Astrocyte (in vitro differentiated cells and primary cell): ENCODE measurements at places on chromosomes 12 and 14. TPM values are rescaled to one million over a fixed set of nuclear protein-coding genes. Genes with fewer than 3 reads are reported as not detected.

DNA sequence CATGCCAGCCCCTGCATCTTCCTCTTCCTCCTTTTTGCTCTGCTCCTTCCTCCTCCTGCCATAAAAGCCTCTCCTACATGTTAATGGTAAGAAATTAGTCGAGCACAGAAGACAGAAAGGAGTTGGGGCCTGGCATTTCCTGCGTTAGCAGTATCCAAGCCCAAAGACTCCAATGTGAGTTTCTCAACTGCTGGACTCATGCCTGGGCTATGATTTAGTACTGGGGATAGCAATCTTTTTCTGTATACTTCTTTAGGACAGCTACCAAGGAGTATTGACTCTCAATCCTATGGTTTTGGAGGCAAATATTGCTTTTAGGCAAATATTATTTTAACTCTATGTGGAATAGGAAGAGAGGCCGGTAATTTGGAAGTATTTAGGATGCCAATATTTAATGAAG, 18.0 kb upstream of the SLC38A4 start:
- DNase-seq: no peak
- no peaks in the 10 kb centered on the region for H3K27me3 ChIP-seq
- H3K4me1 ChIP-seq: no peaks in the 10 kb centered on the region
- H3K27ac ChIP-seq: no peak overlapping the region

The PKP2 gene
- total RNA-seq: 18.7 and 35.4 TPM in 2 replicates

DNA sequence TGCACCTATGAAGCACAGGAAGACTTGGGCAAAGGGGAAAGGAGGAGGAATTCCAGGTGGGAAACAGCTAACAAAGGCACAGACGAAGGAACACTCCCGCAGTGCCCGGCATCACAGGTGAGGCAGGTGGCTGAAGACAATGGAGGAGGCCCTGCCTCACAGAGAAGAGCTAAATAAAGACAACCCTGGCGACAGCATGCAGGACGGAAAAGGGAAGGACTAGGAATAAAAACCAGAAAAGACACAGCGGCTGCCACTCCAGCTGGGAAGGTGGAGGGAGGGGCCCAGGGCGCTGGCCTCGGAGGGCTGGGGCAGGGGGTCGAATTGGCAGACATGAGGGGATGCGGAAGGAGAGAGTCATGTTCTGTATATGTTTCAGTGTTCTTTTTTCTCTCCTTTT, 43.0 kb upstream of the ANO2 start:
- DNase-seq: no peak
- no peaks in the 10 kb centered on the region for H3K4me1 ChIP-seq
- no peak overlapping the region for H3K4me3 ChIP-seq
- no peak overlapping the region for H3K27ac ChIP-seq
- H3K36me3 ChIP-seq: no peaks in the 10 kb centered on the region
- H3K27me3 ChIP-seq: peaks cover 12% of the 10 kb centered on the region

DNA sequence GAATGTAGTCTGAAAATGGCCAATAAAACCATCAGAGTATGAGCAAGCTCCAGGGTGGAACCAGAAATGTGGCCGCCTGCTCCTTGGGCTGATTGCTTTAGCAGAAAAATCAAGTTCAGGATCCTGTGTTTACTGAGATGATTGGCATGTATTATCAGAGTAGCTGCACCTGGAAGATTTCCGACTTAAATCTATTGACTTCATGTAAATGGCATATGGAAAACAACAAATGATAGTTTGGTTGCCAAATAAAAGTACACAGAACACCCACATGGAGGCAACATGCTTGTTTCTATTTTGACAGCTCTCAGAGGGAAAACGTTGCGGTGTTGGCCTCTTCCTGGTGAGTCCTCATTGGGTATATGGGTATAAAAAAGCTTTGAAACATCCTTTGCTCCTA, 31.3 kb downstream of the SOCS2 start:
- DNase-seq: no peak
- H3K27ac ChIP-seq: no peak overlapping the region
- H3K4me1 ChIP-seq: no peaks in the 10 kb centered on the region
- H3K4me3 ChIP-seq: no peak overlapping the region

DNA sequence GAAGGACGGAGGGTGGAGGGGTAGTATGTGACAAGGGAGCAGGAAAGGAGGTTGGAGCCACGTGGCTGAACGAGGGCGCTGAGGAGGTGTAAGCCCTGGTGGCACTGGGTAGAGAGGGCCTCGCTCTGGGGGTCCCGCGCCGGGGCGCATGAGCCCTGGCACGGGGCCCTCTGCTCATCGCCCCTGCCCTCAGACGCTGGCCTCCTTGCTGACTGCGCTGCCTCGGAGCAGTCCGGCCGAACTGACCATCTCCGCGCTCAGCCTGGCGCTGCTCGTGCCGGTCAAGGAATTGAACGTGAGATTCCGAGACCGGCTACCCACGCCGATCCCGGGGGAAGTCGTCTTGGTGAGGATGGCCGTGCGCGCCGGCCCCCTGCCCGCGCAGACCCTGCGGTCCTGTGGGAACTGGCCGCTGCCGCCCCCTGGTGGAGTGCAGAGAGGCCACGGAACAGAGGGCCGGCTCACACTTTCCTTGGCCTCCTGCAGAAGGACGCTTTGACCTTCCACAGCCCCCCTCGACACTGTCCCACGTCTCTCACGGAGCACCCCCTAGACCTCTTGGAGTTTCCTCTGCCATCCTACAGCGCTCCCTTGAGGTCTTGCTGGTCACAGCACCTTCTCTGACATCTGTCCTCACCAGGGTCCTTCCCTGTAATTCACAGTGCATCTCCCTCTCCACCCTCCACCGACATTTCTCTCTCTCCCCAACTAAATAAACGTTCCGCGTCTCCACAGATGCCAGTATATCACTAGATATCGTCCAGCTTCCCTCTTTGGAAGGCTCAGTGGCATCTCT, 10.5 kb downstream of the ARHGEF25 start:
- no peak overlapping the region for H3K27ac ChIP-seq
- H3K4me3 ChIP-seq: peak overlapping the region; percentile 36
- peaks cover 9% of the 10 kb centered on the region for H3K4me1 ChIP-seq
- no peak for DNase-seq
- H3K27me3 ChIP-seq: peaks cover 72% of the 10 kb centered on the region
- H3K36me3 ChIP-seq: no peaks in the 10 kb centered on the region

The MYL2 gene
- 0.48 TPM in 1 of 2 replicates, not detected in the other for total RNA-seq

The NEUROD4 gene
- not detected in 2 replicates for total RNA-seq

- peak; percentile 93 for DNase-seq
- peak overlapping the region; percentile 98 for H3K27ac ChIP-seq
- peak overlapping the region; percentile 9 for H3K4me3 ChIP-seq
- H3K27me3 ChIP-seq: no peaks in the 10 kb centered on the region
- H3K4me1 ChIP-seq: peaks cover 58% of the 10 kb centered on the region
Observed at GRCh38 chr12:27177706-27178105, 66.4 kb upstream of the STK38L start.

- peak; percentile 87 for DNase-seq
- H3K4me3 ChIP-seq: no peak overlapping the region
- no peaks in the 10 kb centered on the region for H3K27me3 ChIP-seq
- peak overlapping the region; percentile 72 for H3K27ac ChIP-seq
- H3K36me3 ChIP-seq: no peaks in the 10 kb centered on the region
- peaks cover 12% of the 10 kb centered on the region for H3K4me1 ChIP-seq
Observed at GRCh38 chr14:89378119-89378518, 38.9 kb downstream of the FOXN3 start.

GRCh38 chr12:67649261-67649569, 670 bp downstream of the DYRK2 start:
- no peaks in the 10 kb centered on the region for H3K36me3 ChIP-seq
- DNase-seq: no peak
- H3K27me3 ChIP-seq: no peaks in the 10 kb centered on the region

The SLC38A4 gene
- total RNA-seq: 1.5 and 1.6 TPM in 2 replicates

DNA sequence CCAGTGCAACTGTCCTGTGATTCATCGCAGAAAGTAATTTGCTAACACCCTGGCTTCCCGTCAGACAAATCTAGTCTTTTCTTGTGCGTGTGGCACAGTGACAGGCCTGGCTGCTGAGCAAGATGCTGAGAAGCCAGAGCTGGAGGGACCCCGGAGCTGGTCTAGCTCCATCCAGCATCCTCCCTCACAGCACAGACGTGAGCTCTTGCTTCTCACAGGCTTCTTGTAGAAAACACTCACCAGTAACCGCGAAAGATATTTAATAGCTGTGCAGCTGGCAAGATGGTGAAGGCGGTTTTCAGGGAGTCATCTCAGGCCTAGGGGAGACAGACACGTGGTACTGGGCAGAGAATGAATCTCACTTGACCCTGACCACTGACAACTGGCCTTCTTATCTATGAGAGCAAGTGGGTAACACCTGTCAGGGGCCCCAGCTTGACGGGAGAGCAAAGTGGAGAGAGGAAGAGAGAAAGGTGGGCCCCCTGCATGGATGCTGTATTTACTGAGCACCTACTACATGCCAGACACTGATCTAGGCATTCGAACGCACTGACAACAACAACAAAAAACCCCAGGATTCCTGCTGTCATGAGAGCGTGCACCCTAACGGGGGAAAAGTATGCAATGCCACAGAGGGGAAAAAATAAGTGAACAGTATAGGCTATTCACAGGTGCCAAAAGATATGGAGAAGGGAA, 63.3 kb downstream of the CCDC88C start:
- H3K27me3 ChIP-seq: peaks cover 20% of the 10 kb centered on the region
- H3K4me1 ChIP-seq: peaks cover 5% of the 10 kb centered on the region
- H3K4me3 ChIP-seq: no peak overlapping the region
- DNase-seq: peak; percentile 65

The MAP1LC3B2 gene
- total RNA-seq: 5.2 and 5.8 TPM in 2 replicates

DNA sequence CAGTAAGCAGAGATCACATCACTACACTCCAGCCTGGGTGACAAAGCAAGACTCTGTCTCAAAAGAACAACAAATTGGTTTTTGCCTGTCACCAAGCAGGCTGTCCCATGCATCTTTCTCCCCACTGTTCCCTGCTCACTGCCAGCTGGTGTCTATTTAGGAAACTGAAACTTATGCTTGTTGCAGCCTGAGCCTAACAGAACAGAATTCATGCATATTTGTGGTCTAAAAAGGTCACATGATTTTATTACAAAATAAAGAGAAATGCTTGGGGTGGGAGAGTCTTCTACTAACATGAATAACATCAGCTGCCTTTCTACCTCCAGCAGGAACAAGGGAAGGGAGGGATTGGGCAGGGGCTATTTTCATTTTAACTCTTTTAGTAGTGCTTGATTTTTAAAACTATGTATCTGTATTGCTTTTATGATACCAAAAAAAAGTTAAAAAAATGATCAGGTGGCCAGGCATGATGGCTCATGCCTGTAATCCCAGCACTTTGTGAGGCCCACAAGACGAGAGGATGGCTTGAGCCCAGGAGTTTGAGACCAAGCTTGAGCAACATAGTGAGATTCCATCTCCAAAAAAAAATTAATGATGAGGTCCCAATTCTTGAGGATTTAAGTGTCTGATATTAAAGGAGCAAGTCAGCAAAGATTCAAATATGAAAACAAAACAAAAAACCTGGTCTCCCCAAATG, 923 bp downstream of the STAT2 start:
- H3K4me3 ChIP-seq: peak overlapping the region; percentile 79
- H3K27me3 ChIP-seq: no peaks in the 10 kb centered on the region
- peaks cover 11% of the 10 kb centered on the region for H3K4me1 ChIP-seq
- H3K27ac ChIP-seq: peak overlapping the region; percentile 81

- DNase-seq: no peak
- peaks cover 10% of the 10 kb centered on the region for H3K4me1 ChIP-seq
- no peaks in the 10 kb centered on the region for H3K27me3 ChIP-seq
- H3K36me3 ChIP-seq: no peaks in the 10 kb centered on the region
- no peak overlapping the region for H3K27ac ChIP-seq
Observed at GRCh38 chr14:94381149-94382030, 7.0 kb downstream of the SERPINA1 start.

GRCh38 chr12:122082621-122083356, 4.2 kb downstream of the MLXIP start:
- no peak overlapping the region for H3K27ac ChIP-seq
- DNase-seq: no peak
- peaks cover 36% of the 10 kb centered on the region for H3K4me1 ChIP-seq
- no peak overlapping the region for H3K4me3 ChIP-seq
- H3K27me3 ChIP-seq: no peaks in the 10 kb centered on the region

- DNase-seq: peak; percentile 57
- H3K36me3 ChIP-seq: no peaks in the 10 kb centered on the region
- no peaks in the 10 kb centered on the region for H3K27me3 ChIP-seq
- H3K4me1 ChIP-seq: peaks cover 4% of the 10 kb centered on the region
- H3K4me3 ChIP-seq: no peak overlapping the region
Observed at GRCh38 chr12:79927772-79928474, 7.0 kb downstream of the PPP1R12A start.

GRCh38 chr12:122975790-122976647, 975 bp downstream of the OGFOD2 start:
- H3K4me3 ChIP-seq: peak overlapping the region; percentile 85
- peak overlapping the region; percentile 96 for H3K27ac ChIP-seq
- no peak for DNase-seq
- H3K27me3 ChIP-seq: no peaks in the 10 kb centered on the region
- peaks cover 28% of the 10 kb centered on the region for H3K4me1 ChIP-seq

The MNAT1 gene
- 36.0 and 46.9 TPM in 2 replicates for total RNA-seq

- H3K4me3 ChIP-seq: no peak overlapping the region
- no peaks in the 10 kb centered on the region for H3K4me1 ChIP-seq
- H3K27me3 ChIP-seq: no peaks in the 10 kb centered on the region
- no peak overlapping the region for H3K27ac ChIP-seq
- no peak for DNase-seq
Observed at GRCh38 chr14:67572608-67573007, 27.5 kb downstream of the PIGH start.

- H3K4me3 ChIP-seq: no peak overlapping the region
- peak overlapping the region; percentile 77 for H3K27ac ChIP-seq
- peaks cover 33% of the 10 kb centered on the region for H3K4me1 ChIP-seq
- no peak for DNase-seq
Observed at GRCh38 chr12:2614341-2614740, 180.4 kb upstream of the FKBP4 start.

DNA sequence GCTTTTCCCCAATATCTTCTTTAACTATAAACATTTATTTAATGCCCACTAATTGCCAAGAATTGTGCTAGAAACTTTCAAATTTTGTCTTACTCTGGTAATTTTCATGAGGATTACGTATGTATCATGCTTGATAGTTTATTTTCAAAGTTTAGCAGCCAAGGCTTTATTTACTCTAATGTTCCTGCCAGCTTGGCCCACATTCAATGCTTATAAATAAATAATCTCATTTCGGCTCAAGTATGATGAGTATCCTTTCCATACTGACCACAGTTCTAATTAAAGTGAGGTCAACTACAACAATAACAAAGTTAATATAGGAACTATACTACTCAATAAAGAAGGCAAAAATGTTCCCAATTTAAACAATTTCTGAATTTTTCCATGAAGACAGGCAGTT, 259.2 kb downstream of the MED13L start:
- H3K27ac ChIP-seq: no peak overlapping the region
- peaks cover 31% of the 10 kb centered on the region for H3K36me3 ChIP-seq
- no peak for DNase-seq
- H3K4me1 ChIP-seq: no peaks in the 10 kb centered on the region
- H3K27me3 ChIP-seq: no peaks in the 10 kb centered on the region

DNA sequence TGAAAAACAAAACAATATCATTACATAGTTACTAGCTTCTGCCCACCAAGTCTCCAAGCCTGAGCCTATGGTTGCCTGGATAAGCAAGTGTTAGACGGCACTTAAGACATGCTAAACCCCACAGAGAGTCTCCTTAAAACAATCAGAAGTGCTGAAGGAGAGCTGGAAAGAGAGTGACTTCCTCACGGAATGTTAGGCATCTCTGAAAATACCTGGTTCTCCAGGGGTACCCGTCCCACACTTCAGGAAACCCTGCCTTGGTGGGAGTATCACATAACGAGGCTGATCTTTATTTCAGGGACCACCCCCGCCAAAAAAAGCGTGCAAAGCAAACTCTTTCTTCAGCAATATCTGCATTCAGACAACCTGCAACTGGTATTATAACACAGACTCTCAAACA, 18.3 kb downstream of the LHX5 start:
- H3K27me3 ChIP-seq: peaks cover 10% of the 10 kb centered on the region
- H3K4me1 ChIP-seq: no peaks in the 10 kb centered on the region
- no peaks in the 10 kb centered on the region for H3K36me3 ChIP-seq
